ENCODE measurements at places on chromosomes 4 and X. TPM values are rescaled to one million over a fixed set of nuclear protein-coding genes. Genes with fewer than 3 reads are reported as not detected.

- DNase-seq = no peak
Observed at GRCh38 chr4:61590881-61591280, 390.8 kb downstream of the ADGRL3 start.

- no peak for DNase-seq
Observed at GRCh38 chr4:25753239-25753638, 97.6 kb downstream of the SLC34A2 start.

DNA sequence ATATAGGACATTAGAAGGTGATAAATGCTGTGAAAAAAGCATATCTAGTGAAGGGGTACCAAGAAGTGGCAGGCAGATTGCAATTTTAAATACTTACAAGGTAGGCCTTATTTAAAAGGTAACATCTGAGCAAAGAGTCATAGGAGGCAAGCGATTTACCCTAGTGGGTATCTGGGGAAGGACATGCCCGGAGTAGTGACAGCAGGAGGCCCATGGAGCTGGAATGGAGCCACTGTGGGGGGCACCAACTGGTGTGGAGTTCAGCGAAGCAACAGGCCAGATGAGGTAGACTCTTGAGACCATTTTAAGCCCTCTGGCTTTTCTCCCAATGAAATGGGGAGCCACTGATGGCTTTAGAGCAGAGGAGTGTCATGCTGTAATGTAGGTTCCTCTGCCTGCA, 37.3 kb downstream of the SEC24D start:
- no peak for DNase-seq

Gene VEGFC
- polyA plus RNA-seq = 17.4 TPM

- no peak for DNase-seq
Observed at GRCh38 chr4:118076958-118077766, 42.9 kb downstream of the NDST3 start.

DNA sequence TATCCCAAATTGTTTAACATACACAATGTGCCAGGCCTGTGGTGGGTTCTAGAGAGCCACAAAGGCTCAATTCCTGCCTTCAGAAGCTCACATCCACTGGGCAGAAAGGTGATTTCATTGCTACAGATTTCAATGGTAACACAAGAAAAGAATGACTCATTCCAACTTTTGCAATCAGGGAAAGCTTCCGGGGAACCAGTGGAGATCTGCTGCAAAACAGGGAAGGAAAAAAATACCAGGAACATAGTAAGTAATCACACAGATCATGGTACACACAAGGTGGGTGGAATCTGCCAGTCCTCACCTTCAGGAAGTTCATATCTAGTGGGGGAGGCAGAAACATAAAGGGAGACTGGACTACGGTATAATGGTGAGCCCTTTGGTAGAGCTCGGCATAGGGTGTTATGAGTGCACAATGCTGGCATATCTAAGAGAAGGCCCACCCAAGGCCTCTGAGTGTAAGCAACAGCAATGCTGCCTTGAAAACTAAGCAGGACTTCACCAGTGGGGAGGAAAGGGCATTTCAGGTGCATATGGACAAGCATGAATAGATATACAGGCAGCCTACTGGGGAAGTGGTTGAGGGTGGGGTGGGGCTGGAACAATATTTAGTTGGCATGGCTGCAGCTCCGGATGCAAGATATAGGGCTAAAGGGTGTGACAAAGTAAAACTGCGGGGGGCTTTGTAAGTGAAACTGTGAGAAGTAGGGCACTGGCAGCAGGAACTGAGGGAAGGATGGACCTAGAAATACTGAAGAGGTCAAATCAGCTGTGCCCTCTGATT, 24.2 kb downstream of the GPRIN3 start:
- no peak for DNase-seq

- DNase-seq = no peak
Observed at GRCh38 chr4:17128268-17128667, 229.8 kb upstream of the LDB2 start.

Gene RGN
- polyA plus RNA-seq = 31.0 TPM

GRCh38 chr4:41129128-41129754, 85.1 kb downstream of the APBB2 start:
- DNase-seq = no peak

DNA sequence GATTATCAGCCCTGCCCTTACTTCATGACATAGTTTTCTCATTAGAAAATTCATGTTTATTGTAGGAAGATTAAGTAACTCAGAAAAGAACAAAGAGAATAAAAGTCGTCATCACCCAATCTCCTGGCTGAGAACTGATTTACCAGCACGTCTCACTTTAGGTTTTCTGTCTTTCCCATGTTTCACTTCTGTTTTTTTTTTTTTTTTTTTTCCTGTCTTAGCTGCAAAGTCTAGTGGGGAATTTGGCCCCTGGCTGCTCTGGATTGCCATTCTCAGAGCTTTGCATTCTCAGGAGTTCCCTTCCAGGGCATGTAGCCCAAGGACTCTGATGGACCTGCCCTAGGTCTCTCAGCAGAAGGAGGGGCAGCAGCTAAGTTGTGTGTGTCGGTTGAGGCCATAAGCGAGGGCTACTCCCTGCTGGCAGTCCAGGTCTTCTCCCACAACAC, 57.8 kb downstream of the TMEM131L start:
- DNase-seq = no peak

Gene SERPINA7
- polyA plus RNA-seq = 0.40 TPM

GRCh38 chr4:73589887-73590801, 30.1 kb downstream of the RASSF6 start:
- no peak for DNase-seq

Gene STPG2
- 0.72 TPM for polyA plus RNA-seq

- no peak for DNase-seq
Observed at GRCh38 chr4:110231869-110232268, 33.5 kb upstream of the ELOVL6 start.

Gene CENPE
- polyA plus RNA-seq = 14.3 TPM

Gene SPP1
- polyA plus RNA-seq = 347 TPM

DNA sequence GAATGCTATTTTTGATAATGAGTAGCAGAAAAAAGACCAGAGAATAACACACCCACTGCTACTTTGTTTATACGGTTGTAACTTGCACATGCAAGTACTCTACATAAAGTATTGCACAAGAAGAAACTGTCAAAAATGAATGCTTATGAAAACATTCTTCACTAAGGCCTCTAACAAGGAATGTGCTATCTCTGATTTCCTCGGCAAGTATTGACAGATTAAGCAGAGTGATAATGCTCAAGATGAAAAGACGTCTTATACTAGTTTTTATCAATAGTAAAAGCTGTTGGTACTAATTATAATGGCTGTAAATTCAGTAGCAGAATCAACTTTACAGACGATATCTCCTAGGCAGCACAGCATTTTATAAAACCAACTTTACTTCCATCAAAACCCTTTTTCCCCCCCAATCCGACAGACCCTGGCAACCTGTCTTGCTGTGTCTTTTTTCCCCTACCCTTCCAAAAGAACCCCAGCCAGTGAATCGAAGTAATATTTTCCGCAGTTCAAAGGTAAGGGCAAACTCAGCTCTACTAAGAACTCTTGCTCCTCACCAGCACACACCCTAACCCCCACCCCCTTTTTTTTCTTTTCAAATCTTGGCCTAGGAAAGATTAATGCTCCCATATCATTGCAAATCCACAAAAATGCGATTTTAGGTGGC, 1.5 kb downstream of the FRYL start:
- no peak for DNase-seq

All from right renal cortex interstitium (tissue), 3 donors.